ENCODE measurements at places on chromosomes 5 and 9. TPM values are rescaled to one million over a fixed set of nuclear protein-coding genes. Genes with fewer than 3 reads are reported as not detected.

The BAAT gene
- total RNA-seq: 0.15 TPM

The NDOR1 gene
- 44.1 TPM for total RNA-seq

The ACTBL2 gene
- not detected for total RNA-seq

The PCDHA9 gene
- total RNA-seq: 0.46 TPM

The GNE gene
- total RNA-seq: 6.3 TPM
